ENCODE measurements at places on chromosomes 11 and 22. TPM values are rescaled to one million over a fixed set of nuclear protein-coding genes. Genes with fewer than 3 reads are reported as not detected.

GRCh38 chr11:27722117-27722952 is 22.1 kb upstream of the BDNF start:
- DNase-seq, result peak; percentile 38

DNA sequence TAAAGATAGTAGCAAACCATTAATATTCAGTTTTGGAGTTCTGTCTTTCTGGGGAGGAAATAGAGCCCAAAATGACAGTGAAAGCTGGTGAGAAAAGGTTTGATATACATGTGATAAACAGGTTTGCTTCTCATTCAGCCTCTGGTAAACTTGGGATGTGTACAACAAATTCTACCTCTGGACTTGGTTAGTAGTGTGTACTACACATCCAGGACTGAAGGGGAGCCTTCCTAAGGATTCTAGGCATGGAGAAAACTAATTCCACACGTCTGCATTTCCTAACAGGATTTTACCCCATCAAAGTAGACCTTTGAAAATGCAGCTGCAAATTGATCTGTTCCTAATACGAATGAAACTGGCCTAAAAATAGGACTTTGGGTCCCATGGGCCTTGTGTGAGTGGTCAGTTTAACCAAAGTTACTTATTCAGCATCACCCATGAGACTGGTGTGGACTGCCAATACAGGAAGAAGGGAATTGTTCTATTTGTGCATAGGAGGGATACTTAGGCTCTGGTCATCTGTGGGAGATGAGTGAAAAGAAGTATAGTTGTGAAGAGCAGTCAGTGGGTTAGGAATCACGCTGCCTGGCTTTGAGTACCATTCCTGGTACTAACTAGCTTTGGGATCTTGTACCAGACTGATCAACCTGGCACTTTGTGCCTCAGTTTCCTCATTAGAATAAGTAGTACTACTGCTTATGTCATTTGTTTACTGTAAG is 74.2 kb downstream of the YAP1 start:
- no peak for DNase-seq

GRCh38 chr11:2791521-2792380 is 92.0 kb upstream of the KCNQ1OT1 start:
- DNase-seq, result peak; percentile 26

DNA sequence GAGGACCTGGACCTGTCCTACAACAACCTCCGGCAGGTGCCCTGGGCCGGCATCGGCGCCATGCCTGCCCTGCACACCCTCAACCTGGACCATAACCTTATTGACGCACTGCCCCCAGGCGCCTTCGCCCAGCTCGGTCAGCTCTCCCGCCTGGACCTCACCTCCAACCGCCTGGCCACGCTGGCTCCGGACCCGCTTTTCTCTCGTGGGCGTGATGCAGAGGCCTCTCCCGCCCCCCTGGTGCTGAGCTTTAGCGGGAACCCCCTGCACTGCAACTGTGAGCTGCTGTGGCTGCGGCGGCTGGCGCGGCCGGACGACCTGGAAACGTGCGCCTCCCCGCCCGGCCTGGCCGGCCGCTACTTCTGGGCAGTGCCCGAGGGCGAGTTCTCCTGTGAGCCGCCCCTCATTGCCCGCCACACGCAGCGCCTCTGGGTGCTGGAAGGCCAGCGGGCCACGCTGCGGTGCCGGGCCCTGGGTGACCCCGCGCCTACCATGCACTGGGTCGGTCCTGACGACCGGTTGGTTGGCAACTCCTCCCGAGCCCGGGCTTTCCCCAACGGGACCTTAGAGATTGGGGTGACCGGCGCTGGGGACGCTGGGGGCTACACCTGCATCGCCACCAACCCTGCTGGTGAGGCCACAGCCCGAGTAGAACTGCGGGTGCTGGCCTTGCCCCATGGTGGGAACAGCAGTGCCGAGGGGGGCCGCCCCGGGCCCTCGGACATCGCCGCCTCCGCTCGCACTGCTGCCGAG is 1.5 kb downstream of the LRFN4 start:
- no peak for DNase-seq

DNA sequence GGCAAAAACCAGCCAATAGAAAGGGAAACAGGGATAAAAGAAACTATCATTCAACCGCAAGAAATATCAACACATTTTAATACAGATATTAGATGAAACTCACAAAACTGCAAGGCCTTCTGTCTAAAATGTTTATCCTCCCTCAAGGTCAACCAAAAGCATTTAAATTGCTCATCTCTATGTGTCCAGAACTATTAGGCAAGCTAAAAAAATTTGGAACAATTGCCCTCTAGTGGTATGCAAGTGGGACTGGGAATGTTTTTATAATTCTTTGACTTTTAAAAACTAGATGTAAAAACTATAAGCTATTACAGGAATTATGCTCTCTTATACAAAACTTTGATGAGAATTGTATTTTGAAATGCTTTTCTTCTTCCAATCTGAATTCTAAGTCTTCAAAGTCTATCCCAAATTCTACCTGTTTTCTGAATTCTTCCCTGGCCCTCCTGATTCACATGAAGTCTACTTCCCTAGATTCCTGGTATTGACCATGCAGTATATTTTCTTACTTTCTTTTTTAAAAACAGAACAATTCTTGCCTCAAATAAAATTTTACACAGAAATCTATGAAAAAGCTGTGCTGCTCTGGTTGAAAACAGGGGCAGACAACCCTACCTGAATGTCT is 4.9 kb downstream of the CWC15 start:
- no peak for DNase-seq

GRCh38 chr11:12767027-12767426 is 92.8 kb downstream of the TEAD1 start:
- no peak for DNase-seq

GRCh38 chr11:127055236-127055635 is 54.7 kb upstream of the KIRREL3 start:
- no peak for DNase-seq

DNA sequence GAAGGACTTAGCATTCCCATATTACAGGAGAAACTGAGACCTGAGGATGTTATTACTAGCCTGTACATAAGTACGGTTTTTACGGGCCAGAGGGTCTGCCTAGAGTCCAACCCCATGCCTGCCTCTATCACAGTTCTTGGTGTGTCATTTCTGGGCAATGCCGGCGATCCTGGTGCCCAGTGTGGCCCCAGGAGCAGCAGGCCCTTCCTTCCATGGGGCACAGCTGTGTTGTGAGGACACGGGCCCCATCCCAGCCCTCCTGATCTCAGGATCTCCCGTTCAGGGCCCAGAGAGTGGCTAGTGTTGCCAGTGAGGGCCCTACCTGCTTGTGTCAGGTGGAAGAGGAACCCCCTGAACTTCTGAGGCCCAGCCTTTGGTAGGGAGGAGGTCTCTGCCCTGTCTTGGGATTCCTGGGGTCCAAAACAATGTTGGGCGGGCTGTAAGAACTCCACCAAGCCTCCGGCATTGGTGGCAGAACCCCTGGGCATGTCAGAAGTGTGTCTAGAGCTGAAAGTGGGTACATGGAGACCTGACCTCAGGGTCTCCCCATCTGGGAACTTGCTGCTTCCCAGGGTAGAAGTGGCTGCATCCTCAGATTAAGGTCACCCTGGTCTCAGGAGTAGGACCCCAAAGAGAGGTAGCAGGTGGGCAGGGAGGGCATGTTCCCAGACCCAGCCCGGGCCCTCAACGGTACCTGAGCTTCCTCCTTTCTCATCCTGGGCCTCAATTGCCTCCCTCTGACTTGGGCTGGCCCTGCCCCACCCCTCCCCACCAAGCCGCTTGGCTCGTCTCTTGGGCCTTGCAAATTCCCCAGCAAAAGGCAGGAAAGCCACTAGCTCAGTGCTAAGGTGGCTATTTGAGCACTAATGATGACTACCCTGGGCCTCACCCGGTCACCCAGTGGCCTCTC is 74.6 kb upstream of the KCNQ1OT1 start:
- DNase-seq, result no peak

Gene IPO7
- total RNA-seq, result 109 TPM

Gene OR8D1
- total RNA-seq, result not detected

Gene MS4A6E
- 0.38 TPM for total RNA-seq

Gene TUB
- 6.8 TPM for total RNA-seq

All from kidney (tissue), 22 donors.